Amniotic stem cell (primary cell): ENCODE measurements at places on chromosomes 3 and 15.

DNA sequence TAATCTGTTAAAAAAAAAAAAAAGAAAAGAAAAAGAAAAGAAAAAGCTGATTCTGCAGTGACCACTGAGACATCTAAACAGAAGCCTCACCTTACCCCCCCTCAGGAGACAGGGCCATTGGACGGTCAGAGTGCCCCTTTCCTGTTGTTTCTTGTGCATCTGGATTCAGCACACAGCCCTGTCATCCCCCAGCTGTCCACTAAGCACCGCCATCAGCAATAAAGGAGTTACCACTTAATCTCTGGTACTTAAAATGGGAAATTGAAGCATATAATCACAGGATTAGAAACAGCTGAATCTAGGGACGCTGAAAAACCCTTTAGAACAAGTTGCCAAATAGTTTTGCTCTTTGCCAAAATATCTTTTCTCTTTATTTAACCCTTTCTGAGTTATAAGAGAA is 62.5 kb downstream of the TRIM69 start:
- DNase-seq: no peak

DNA sequence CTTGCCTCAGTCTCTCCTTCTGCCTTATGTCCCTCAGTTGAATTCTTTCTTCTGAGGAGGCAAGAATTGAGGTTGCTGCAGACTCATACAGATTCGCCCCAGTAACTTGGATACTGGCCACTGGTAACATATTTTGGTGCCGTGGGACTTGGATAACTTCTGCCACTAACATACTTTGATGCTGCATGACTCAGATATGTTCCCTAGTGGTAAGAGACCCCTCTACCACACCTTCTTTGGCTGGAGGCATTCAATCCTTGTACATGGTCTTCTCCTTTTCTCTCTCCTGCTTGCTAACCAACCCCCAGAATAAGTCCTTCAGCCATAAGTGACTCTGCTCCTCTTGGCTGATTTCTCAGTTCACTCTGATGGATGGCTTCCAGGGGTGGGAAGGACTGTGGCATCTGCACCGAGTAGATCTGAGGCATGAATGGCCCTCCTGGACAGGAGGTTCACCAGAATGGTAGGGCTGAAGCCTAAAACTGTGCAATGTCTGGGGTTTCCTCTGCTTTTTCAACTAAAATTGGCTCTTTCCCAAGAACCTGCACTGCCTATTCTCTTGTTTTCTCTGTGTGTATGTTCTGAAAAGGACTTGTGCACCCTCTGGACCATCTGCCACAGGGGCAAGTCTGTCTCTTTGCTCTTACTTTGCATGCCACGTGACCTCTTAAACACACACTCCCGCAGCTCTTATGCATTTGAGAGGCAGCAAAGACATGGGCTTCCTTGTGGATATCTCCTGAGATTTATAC is 55.5 kb upstream of the FSTL1 start:
- DNase-seq: no peak

GRCh38 chr15:97410897-97411575 is 549.5 kb upstream of the ARRDC4 start:
- DNase-seq: no peak

DNA sequence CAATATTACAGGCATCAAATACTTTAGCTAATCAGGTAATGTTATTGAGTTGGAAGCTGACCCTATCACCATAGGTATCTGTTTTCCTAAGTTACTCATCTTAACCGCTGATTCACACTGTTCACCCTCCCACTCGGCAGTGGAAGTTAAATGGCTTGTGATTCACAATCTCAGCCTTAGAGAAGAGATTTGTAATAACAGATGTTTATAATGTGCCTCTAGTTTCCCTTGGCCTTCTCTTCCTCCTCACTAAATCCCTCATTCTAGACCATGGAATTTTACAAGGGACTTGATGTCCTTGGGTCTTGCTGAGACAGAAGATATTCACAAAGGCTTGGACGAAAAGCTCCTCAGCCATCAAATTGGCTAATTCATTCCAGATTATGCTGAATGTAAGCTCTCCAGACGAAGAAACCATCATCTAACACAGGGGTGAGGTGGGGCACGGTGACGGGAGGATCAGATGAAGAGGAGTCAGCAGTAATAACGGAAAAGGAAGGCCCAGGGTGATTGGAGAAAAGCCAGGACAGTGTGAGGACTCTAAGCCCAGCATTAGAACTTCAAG is 931.7 kb downstream of the MCTP2 start:
- peak; percentile 54 for DNase-seq

DNA sequence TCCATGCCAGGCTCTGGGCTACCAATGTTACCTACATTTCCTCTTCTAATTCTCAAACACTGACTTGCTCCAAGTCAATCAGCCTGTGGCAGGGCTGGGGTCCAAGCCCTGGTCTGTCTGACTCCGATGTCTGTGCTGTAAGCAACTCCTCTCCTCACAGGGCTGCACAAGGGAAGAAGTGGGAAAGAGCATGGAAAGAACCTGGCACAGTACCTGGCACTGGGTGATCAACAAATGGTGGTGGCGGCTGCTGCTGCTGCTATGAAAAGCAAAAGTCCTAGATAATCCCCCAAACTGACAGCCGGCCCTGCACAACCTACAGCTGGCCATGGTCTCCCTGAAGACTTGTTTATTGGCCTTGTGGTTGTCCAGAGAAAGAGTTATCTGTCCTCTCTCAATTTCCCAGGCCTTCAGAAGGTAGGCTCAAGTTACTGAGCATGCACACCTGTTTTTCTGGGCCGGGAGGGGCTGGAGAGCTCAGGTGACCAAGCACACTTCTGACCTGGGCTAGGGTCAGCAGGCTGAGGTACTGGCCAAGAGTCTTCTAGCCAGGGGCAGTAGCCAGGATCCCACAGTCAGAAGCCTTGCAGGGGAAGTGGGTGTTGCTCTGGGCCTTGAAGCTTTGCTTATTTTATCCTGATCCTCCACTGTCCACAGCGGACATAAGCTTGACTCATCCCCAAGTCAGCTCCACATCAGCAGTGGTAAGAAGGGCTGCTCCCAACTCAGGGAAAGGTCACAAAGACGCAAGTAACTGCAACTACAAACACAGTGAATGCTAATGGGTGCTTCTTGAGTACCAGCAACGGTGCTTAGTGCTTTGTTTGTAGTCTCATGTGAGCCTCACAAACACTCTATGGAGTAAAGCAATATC is 35.3 kb upstream of the KY start:
- DNase-seq: no peak
